ENCODE measurements at places on chromosomes 7 and 10. TPM values are rescaled to one million over a fixed set of nuclear protein-coding genes. Genes with fewer than 3 reads are reported as not detected.

The TAC1 gene
- not detected for total RNA-seq

The ZNF775 gene
- 3.3 TPM for total RNA-seq

The TRIM73 gene
- total RNA-seq: 0.41 TPM

The GAD2 gene
- not detected for total RNA-seq

The C7orf33 gene
- total RNA-seq: not detected

The AOC1 gene
- total RNA-seq: 0.27 TPM

The HMX2 gene
- not detected for total RNA-seq

The GHITM gene
- 383 TPM for total RNA-seq

The TMEM176B gene
- 43.1 TPM for total RNA-seq

The SFXN2 gene
- total RNA-seq: 0.68 TPM

The RASA4B gene
- total RNA-seq: 7.8 TPM

The HELLS gene
- total RNA-seq: 2.3 TPM

The TFEC gene
- 1.6 TPM for total RNA-seq

The OR2A5 gene
- total RNA-seq: not detected

The JAKMIP3 gene
- total RNA-seq: 1.6 TPM

The HPSE2 gene
- total RNA-seq: 0.14 TPM

The NAMPT gene
- total RNA-seq: 219 TPM

GRCh38 chr7:15463801-15464666 is 97.8 kb downstream of the AGMO start:
- DNase-seq: no peak

DNA sequence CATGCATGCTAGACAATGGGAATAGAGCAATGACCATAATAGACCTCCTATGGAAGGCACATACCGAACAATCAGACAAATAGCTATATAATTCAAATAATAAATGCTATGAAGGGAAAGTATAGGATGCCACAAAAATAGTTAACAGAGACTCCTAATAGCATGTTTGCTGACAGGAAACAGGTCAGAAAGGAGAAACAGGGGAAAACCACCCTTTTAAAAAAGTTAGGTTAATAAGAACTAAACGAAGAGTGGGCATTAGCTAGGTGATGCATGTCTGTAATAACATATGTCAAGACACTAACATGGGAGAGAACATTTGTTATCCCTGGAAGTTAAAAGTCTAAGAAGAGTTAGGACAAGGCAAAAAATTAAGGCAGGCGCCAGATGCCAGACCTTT is 58.9 kb downstream of the ABI1 start:
- DNase-seq: no peak

DNA sequence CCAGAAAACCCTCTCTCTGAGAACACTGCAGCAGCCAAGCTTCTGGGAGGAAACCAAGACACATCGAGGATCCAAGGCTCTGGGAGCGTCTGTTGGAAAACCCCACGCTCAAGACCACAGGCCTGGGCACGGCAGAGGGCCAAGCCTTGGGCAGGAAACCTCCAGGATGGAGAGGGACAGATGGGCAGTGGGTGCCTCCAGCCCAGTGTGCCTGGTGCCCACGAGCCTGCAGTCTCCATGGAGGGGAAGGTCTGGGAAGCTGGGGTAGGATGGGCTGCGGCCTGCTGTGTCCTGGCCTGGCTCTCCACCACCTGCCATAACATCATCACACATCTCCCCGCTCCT is 96.1 kb downstream of the FAM53B start:
- no peak for DNase-seq

- DNase-seq: no peak
These were observed 6.8 kb downstream of the MYO1G start for GRCh38 chr7:44971902-44972441.

DNA sequence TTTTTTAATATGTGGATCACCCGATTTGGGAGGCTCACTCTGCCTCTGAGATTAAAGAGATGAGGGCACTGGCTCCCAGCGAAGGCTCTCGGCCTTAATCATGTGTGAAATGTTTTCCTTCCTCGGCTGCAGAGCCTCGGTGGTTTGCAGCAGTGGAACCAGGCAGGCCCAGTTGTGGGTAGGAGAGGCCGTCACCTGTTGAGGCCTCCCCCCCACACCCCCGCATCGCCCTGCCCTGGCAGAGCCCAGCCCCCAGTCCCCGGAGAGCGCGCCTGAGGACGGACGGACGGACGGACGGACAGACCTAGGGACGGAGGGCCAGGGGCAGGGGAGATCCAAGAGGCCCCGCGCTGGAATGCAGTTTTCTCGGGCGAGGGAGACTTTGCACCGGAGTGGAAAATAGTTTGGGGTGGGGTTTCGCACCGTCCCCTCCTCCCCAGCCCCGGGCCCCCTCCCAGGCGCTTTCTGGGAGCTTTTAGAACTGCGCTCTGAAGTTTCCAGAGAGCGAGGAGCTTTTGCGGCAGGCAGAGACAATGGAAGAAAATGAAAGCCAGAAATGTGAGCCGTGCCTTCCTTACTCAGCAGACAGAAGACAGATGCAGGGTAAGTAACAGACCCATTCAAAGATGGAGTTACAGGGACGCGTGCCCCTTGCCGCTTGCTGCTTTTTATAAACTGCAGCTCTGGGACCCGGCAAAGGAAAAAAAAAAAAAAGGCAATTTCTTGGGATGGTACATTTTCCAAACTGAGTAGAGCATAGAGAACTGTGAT is at the start of gene KIAA1217:
Gene KIAA1217 (plus strand): TSS at position 478 of the 771 bp plus-strand sequence. CDS start 56 bp downstream, at position 534.
- DNase-seq: peak; percentile 74

DNA sequence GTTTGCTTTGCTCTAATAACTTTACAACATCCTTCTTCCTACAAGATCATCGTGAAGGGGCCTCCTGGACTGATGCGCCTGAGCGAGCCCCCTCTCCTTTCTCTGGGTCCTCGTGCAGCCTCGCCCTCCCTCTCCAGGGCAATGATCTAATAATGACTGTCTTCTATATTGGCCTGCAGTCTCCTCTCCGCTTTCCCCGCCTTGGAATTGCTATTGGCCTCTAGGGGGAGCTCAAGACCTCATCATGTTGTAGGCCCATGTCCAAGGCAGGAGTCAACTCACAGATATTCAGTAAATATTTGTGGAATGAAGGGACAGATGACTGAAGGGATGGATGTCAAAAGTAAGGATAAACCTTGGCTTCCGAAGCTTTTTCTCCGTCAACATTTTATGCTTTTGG is 1180.3 kb downstream of the TYW1 start:
- DNase-seq: no peak

DNA sequence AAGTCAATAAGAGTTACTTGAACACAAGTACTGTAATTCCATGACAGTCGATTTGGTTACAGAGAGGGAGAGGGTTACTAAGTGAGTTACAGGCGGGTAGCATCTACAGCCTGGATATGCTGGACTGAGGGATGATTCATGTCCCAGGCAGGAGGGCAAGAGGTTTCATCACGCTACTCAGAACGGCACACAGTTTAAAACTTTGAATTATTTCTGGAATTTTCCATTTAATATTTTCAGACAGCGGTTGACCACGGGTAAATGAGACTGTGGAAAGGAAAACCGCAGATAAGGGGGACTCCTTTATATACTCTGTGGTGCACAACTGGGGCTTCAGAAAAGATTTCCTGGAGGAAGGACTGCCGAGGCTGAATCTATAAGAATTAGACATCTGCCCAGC is 25.7 kb upstream of the LRRC4 start:
- no peak for DNase-seq

- no peak for DNase-seq
These were observed 47.7 kb downstream of the CDK6 start for GRCh38 chr7:92788559-92789183.

GRCh38 chr10:129533281-129533680 is 66.2 kb downstream of the MGMT start:
- no peak for DNase-seq

DNA sequence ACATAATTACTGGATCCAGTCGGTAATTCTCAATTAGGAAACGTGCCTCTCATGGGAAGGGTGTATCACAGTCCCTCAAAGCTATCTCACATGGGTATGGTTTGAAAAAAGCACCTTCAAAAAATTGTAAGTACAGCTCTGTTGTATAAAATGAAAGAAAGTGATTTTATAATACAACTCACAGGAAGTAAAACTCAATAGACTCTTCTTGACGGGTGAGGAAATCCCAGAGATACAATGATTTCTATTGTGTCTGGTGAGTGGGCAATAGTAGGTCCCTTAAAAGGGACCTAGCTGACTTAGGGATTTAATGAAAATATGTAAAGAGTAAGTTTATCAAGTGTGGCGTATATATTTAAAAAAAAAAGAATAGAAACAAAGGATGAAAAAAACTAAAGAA is 27.0 kb downstream of the TASOR2 start:
- DNase-seq: no peak

DNA sequence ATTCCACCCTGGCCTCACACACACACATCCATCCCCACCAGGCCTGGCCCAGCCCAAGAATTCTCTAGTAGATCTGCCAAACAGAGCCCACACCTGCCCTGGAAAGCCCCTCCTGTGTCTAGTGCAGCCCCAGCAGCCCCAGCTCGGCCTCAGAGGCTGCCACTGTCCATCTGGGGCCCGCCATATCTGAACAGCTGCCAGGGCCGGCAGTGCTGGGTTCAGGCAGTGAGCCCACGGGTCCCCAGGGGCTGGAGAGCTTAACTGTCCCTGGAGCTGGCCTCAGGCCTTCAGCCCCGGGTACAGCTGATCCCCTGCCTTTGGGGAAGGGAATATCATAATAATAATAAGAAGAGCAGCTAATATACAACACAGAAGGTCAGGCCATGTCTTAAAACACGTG is 574 bp downstream of the MYL10 start:
- DNase-seq: no peak

DNA sequence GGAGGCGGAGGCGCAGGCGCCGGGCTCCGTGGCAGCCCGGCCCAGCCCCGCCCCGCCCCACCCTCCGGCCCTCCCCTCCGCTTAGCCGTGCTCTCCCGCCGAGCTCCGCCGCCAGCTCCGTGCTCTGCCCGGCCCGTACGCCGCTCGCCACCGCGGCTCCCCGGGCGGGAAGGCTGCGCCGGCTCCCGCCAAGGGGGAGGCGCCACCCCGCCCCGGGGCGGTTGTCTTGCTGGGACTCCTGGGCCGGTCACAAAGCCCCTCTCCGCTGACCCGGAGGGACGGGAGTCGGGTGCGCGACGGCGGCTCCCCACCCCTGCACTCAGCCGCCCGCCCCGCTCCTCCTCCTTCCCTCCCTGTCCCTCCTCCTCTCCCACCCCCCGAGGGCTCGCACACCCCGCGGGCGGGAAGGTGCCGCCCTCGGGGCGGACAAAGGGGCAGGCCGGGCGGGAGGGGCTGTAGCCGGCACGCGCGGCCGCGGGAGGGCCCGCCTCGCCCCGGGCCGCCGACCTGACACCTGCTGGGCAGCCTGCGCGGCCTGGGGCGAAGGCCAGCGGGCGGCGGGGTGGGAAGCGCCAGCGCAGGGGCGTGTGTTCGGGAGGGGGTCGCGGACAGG is 11.5 kb upstream of the SP8 start:
- DNase-seq: no peak

- no peak for DNase-seq
These were observed 590.9 kb upstream of the MGMT start for GRCh38 chr10:128875956-128876736.

GRCh38 chr10:133258818-133259601 is 17.7 kb downstream of the ADAM8 start:
- DNase-seq: peak; percentile 92

GRCh38 chr10:60964257-60965235 is 20.6 kb upstream of the RHOBTB1 start:
- DNase-seq: no peak

- no peak for DNase-seq
These were observed 312 bp downstream of the ARL4A start for GRCh38 chr7:12687718-12688171.

DNA sequence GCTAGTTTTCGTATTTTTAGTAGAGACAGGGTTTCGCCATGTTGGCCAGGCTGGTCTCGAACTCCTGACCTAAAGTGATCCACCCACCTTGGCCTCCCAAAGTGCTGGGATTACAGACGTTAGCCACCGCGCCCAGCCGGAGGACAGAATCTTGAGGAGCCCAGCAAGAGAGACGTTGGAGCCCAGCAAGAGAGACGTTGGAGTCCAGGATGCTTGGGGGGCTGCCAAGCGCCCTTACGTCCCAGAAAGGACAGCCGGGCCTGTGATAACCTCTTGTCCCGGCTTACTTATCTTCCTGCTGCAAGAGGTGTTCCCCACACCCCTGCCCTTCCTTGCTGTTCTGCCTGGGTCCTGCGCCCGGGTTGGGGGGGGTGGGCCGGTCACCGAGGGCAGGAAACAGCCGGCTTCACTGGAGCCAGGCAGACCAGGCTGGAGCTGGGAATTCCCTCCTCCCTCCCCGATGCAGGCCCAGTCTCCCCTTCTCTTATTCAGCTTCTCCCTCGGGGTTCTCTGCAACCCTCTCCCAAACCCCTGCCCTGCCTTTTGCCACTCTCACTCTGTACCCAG is 1.9 kb upstream of the EPHB4 start:
- DNase-seq: peak; percentile 74

DNA sequence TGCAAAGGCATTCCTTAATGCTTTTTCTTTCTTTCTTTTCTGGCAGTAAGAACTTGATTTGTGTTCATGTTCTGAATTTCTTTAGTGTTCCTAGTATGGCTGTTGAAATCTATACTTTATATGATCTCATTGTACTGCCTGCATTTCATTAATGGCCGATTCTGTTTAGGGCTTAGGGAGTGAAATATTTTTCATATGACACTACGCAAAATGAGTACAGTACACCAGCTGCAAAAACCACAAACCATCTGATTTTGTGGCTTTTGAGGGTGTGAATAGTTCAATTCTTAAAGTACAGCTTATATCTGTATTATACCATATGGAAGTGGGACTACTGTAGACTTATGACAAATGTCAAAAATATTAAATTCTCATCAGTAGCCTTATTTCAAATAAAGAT is 69.1 kb upstream of the FOXP2 start:
- no peak for DNase-seq

- no peak for DNase-seq
These were observed 287.5 kb upstream of the KLF14 start for GRCh38 chr7:131021460-131021859.

DNA sequence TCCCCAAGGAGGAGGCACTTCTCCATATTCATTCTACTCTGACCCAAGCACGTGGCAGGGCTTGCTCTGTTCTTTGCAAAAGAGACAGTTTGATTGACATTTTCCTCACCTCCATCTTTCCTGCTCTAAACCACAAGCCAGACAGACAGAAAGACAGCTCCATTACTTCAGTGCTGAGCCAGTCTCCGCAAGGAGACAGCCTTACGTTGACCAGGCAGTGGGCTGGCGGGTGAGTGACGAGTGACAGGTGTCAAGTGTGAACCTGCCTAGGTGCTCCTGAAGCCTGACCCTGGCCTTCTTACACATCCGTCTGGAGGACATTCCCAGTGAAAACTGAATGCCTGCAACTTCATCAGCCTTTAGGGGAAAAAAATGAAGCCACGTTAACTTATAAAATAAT is 314.6 kb downstream of the TNS3 start:
- no peak for DNase-seq

GRCh38 chr7:44633254-44634186 is 27.1 kb downstream of the OGDH start:
- DNase-seq: peak; percentile 78

GRCh38 chr7:100604028-100604975 is 2.1 kb downstream of the PCOLCE start:
- peak; percentile 90 for DNase-seq

GRCh38 chr7:152054367-152055230 is 29.1 kb downstream of the GALNT11 start:
- DNase-seq: no peak
